Left cardiac atrium (tissue), 4 donors: ENCODE measurements at places on chromosomes 13 and 19.
A peak's percentile ranks its signal among the peaks of the same experiment; 100 is the strongest.

- DNase-seq = no peak
Observed at GRCh38 chr13:79884890-79885289, 403.9 kb downstream of the NDFIP2 start.

DNA sequence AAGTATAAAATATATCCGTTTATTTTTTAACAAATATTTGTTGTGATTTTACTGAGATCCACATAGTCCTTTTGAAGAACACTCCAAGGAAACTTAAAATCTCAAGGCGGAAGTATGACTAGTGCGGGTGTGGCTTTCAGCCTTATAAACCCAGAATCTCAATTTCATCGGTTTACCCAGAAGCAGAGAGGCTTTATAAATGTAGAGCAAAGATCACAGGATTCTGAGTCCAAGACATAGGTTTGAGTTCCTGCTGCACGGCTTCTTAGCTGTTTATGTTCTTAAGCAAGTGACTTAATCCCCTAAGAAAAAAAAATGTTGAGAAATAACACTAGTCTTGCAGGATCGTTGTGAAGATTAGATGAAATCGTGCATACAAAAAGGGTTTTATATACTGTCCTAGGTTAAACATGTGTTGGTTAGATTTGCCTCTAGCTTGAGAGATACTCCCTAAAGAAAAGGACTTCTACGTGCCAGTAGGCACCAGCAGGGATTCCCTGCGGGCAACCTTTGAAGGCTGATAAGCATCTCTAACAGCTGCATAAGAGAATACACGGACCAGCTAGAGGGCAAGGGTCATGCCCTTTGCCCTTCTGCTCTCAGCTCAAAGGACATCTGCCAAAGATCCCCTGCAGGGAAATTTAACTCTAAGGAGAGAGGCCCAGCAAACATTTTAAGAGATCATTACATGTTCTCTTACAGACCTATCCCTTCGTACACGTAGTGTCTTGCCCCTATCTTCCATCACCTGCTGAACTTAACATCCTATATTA lies 130.4 kb upstream of the MIR17HG start:
- no peak for DNase-seq

GRCh38 chr13:97135883-97136282 lies 86.2 kb upstream of the MBNL2 start:
- DNase-seq = no peak

DNA sequence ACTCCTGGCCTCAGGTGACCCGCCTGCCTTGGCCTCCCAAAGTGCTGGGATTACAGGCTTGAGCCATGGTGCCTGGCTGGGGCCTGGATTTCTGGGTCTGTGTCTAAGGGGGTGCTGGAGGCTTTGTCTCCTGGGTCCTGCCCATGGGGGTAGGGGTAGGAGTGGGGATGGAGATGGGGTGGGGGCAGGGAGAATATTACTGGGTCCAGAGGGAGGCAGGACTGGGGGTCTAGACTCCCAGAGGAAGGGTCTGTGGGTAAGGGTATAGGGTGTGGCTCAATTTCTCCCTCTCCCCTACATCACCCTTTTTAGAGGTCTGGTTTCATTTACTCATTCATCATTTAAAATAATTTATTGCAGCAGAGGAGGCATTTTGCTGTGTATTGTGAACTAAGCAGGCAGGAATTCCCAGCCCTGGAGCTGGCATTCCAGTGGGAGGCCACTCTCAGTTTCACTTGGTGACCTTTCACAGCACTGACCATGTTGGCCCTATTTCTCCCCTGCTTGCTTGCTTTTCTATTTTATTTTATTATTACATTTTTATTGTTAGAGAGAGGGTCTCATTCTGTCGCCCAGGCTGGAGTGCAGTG lies 810 bp upstream of the NFKBID start:
- no peak for DNase-seq

GRCh38 chr13:51846756-51847155 lies 1.8 kb upstream of the TMEM272 start:
- DNase-seq = no peak

DNA sequence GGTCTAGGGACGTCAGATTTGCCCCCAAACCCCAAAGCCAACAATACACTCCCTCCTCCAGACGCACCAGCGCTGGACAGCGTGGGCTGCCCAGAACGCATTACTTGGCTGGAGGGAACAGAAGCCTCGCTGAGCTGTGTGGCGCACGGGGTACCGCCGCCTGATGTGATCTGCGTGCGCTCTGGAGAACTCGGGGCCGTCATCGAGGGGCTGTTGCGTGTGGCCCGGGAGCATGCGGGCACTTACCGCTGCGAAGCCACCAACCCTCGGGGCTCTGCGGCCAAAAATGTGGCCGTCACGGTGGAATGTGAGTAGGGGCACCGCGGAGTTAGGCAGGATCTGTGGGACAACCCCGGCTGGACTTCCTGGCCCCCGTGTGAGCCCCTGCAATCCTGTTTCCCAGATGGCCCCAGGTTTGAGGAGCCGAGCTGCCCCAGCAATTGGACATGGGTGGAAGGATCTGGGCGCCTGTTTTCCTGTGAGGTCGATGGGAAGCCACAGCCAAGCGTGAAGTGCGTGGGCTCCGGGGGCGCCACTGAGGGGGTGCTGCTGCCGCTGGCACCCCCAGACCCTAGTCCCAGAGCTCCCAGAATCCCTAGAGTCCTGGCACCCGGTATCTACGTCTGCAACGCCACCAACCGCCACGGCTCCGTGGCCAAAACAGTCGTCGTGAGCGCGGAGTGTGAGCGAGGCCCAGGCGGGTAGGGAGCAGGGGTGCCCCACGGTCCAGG lies 4.0 kb downstream of the ICAM5 start:
- DNase-seq = no peak

GRCh38 chr13:26456650-26457049 lies 100.8 kb upstream of the WASF3 start:
- DNase-seq = no peak

DNA sequence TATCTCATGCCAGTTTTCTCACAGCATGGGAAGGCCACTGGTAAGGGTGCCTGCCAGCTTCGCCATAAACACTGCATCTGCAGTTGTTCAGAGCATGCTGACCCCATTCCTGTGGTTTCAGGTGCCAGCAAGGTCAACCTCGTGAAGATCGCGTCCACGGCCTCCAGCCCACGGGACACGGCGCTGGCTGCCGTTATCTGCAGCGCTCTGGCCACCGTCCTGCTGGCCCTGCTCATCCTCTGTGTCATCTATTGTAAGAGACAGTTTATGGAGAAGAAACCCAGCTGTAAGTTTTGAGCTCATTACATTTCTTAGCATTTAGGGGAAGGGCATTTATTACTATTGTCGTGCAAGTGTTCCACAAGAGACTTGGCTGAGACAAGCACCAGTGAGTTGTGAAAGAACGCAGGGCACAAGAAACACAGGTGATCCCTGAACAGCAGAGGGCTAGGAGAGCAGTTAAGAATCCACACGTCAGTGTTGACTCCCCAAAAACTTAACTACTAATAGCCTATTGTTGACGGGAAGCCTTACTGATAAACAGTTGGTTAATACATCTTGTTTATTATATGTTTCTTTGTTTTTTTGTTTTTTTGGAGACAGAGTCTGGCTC lies 88.8 kb downstream of the TNFRSF19 start:
- no peak for DNase-seq

DNA sequence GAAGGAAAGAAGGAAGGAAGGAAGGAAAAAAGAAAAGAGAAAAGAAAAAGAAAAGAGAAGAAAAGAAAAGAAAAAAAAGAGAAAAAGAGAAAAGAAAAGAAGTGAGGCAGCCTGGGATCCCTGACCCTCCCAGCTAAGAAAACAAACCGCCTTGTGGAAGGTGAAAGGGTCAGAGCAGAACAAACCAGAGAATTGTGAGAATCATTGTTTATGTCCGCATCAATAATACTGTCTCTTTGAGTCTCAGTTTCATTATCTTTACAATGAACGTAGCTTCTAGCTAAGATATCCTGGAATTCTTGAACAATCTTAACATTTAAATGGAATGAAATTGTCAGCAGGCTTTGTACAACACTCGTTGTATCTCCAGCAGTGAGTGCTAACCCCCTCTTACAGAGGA lies 66.4 kb upstream of the SERP2 start:
- no peak for DNase-seq

GRCh38 chr19:11090264-11090996 lies 1.2 kb downstream of the LDLR start:
- DNase-seq = peak; percentile 99

GRCh38 chr13:45206340-45206739 lies 5.5 kb upstream of the KCTD4 start:
- no peak for DNase-seq

- DNase-seq = no peak
Observed at GRCh38 chr13:48188131-48188530, 44.9 kb upstream of the ITM2B start.

DNA sequence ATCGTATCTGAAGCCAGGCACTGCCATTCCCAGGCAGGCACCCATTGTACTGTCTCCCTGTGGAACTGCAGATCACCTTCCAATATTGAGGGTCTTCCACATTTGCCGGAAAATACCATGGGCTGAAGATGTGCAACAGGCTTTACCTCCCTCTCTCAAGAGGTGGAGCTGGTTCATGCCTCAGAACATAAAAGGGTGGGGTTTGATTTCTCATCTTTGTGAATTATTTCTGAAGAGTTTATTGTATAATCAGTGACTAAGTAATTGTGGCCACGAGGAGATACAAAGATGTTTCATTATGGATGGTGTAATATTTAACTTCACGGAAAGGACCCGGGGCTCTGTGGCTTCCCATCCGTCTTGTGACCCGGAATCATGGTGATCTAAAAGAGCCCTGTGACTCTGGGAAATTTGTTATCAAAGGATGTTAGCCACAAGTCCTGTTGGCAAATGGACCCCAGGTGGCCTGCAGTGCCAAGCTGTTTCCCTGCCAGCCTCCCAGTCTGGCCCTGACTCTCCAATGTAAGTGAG lies 230.5 kb downstream of the LACC1 start:
- no peak for DNase-seq

GRCh38 chr19:12052497-12053169 lies at the start of gene ZNF878:
Gene ZNF878, minus strand, starts transcription at chr19:12052961. Its CDS starts 160 bp downstream, at chr19:12052801.
- DNase-seq = peak; percentile 93

- no peak for DNase-seq
Observed at GRCh38 chr13:108964606-108965005, 335.2 kb downstream of the MYO16 start.

DNA sequence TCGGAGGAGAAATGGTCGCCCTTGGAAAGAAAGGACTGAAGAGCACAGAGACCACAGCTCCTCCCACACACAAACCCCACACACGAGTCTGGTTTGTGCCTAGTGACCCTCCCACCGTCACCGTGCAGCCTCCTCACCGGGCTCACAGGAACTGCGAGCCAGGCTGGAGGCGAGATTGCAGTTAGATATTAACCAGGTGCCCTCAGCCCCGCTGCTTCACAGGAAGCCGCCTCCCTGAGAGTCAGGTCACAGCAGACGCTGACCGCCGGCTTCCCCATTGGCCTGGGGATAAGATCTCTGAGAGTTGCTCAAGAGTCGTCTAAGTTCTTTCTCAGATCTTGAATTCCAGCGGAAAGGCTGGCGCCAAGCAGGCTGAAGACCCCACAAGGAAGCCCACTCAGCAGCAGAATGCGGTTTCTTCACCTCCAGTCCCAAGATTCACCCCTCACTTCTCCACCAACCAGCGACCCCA lies 870 bp downstream of the ZNF44 start:
- peak; percentile 72 for DNase-seq

DNA sequence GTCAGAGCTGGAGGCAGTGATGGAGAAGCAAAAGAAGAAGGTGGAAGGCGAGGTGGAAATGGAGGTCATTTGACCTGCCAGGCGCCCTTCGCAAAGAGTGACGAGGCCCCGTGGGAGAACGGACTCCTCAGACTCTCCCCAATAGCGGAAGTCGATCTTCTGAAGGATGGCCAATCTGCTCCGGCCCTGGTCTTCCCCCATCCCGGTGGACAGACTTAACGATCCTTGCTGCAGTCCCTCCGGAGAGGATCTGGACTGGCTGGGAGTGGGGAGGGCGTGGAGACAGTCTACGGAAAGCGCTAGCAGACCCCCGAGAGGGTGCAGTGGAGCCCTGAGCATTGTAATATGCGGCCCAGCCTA lies 11.9 kb downstream of the EPS8L1 start:
- peak; percentile 44 for DNase-seq

DNA sequence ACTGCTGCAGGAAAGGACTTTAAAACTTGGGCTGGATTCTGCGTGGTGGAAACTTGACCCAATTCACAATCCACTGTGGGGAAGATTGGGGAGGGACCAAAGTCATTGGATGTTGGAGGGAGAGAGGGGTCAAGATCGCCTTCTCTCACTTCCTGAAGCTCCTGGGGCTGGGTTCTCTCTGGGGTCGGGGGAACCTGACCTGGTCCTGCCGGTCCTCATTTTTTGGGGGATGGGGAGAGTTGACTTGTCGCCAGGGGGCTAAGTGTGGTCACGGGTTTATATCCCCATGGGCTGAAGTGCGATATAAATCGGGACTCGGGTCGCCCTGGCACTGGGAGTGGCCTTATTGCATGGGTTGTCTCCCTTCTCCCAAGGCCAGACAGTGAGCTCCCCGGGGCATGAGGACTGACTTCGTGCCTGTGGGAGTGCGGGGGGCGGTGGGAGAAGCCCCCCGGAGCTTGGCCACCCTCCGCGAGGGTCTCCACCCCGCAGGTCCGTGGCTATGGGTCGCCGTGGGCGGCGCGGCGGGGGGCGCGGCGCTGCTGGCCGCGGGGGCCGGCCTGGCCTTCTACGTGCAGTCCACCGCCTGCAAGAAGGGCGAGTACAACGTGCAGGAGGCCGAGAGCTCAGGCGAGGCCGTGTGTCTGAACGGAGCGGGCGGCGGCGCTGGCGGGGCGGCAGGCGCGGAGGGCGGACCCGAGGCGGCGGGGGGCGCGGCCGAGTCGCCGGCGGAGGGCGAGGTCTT lies 6.3 kb downstream of the ICAM5 start:
- DNase-seq = no peak

GRCh38 chr19:15199661-15200552 lies 888 bp downstream of the NOTCH3 start:
- peak; percentile 28 for DNase-seq

GRCh38 chr19:35868172-35868822 lies at the start of gene APLP1:
Gene APLP1, plus strand, starts transcription at chr19:35868574. Its CDS starts 63 bp downstream, at chr19:35868637.
- DNase-seq = peak; percentile 84

DNA sequence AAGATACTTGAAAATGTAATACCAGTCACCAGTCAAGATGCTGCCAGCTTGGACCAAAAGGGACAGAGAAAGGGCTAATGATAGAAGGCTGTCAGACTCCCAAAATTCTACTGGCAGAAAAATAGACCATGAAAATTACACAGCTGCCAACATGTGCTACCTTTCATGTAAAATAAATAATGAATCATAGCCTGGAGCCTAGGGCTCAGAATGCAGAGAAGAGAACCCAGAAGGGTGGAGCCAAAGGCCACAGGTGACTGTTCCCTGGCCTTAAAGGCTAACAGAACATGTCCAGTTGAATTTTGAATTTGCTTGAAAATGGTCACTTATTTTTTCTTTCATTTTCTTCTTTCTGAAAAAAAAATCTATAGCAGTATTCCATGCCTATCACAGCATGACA lies 1827.0 kb upstream of the MIR17HG start:
- DNase-seq = no peak

GRCh38 chr13:20429682-20430081 lies 96.0 kb downstream of the CRYL1 start:
- no peak for DNase-seq

DNA sequence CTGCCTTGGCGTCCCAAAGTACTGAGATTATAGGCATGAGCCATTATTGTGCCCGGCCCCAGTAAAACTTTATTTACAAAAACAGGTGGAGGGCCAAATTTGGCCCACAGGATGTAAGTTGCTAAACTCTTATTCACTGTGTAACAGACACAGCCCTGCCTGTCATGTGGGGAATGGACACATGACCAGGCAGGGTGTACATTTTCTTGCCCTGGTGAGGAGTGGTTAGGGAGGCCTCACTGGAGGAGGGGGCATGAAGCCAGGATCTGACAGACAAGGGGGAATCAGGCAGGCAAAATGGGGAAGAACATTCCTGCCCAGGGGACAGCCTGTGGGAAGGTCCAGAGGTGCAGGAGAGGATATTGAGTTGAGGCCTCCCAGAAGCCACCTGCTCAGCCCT lies 7.4 kb upstream of the PGLS start:
- DNase-seq = no peak
